Sciatic nerve (tissue), 2 donors: ENCODE measurements at places on chromosomes 1 and 21. TPM values are rescaled to one million over a fixed set of nuclear protein-coding genes. Genes with fewer than 3 reads are reported as not detected.

Gene HSPB7
- 10.7 TPM for total RNA-seq

Gene SCAMP3
- 44.0 TPM for total RNA-seq

Gene PTGFR
- total RNA-seq = 57.2 TPM

DNA sequence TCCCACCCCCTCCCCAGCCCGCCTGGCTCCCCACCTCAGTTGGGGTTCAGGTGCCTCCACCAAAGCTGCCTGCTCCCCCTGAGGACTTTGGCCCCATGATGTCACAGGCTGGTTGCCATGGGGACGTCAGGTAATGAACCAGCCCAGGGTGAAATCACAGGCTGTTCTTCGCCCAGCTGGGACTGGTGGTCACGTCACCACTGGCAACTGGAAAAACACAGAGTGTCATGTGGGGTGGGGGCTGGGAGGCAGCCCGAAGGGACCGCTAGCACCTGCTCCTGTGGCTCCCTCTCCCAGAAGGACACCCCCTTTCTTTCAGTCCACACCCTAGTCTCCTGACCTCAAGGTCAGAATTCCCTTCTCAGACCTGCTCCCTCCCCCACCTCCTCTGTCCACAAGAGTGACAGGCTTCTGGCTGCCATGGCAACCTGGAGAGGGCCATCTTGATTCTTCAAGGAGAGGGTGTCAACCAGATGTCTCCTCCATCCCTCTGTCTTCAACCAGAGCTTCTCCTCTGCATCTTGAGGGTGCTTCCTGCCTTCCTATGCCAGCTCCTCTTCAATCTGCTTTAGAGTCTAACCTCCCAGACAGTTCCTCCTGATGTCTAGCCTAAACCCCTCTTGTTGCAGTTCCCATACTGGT is 6.2 kb downstream of the FAM131C start:
- no peak for DNase-seq

Gene IL12RB2
- total RNA-seq = 2.3 TPM

GRCh38 chr1:33121728-33122127 is 40.8 kb downstream of the AZIN2 start:
- DNase-seq = no peak

GRCh38 chr1:15424146-15424667 is 14.0 kb upstream of the CTRC start:
- no peak for DNase-seq

- DNase-seq = no peak
Measured at GRCh38 chr1:89842567-89843272, 21.9 kb downstream of the LRRC8D start.

GRCh38 chr1:236159704-236160539 is 17.6 kb downstream of the GPR137B start:
- DNase-seq = no peak

- peak; percentile 75 for DNase-seq
Measured at GRCh38 chr1:201511941-201512539, 5.1 kb upstream of the CSRP1 start.

Gene NHLH1
- not detected for total RNA-seq

GRCh38 chr1:156439777-156440183 is 60.8 kb downstream of the MEF2D start:
- no peak for DNase-seq

DNA sequence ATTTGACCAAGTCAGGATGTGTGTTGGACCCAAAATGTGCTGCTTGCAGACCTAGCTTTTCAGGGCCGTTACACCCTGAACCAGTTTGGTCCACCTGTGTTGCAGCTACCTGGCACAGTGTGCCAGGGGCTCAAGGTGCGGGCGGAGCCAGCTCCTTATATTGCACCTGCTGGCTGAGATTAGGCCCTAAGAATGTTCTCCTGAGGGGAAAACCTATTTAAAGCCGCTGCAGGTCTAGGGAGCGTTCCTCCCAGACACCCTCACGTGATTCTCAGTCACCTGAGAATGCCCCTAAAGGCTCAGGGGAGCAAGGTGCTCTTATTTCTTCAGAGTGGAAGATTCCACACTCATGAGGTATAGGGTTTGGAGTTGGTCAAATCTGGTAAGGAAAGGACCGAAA is 12.0 kb downstream of the GSTM3 start:
- no peak for DNase-seq

- peak; percentile 57 for DNase-seq
Measured at GRCh38 chr21:42535602-42536171, 22.0 kb downstream of the SLC37A1 start.

DNA sequence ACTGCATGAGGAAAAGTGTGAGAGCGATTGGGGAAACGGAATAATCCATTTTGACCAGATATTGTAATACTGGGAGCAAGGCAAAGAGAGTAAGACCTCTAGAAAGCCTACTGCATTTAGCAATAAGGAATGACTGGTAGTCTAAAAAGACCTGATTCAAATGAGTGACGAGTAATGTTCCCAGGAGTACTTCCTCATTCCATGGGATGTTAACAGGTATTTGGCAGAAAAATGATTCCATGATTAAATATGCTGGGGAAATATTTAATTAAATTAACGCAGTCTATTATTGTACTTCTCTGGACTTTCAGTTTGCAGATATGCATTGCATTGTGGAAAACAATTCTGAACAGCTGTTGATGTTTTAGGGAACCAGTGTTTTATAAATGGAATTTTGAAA is 105.5 kb downstream of the RPE65 start:
- DNase-seq = no peak

Gene CA6
- total RNA-seq = not detected

- DNase-seq = no peak
Measured at GRCh38 chr1:222820171-222820712, 5.4 kb downstream of the DISP1 start.

DNA sequence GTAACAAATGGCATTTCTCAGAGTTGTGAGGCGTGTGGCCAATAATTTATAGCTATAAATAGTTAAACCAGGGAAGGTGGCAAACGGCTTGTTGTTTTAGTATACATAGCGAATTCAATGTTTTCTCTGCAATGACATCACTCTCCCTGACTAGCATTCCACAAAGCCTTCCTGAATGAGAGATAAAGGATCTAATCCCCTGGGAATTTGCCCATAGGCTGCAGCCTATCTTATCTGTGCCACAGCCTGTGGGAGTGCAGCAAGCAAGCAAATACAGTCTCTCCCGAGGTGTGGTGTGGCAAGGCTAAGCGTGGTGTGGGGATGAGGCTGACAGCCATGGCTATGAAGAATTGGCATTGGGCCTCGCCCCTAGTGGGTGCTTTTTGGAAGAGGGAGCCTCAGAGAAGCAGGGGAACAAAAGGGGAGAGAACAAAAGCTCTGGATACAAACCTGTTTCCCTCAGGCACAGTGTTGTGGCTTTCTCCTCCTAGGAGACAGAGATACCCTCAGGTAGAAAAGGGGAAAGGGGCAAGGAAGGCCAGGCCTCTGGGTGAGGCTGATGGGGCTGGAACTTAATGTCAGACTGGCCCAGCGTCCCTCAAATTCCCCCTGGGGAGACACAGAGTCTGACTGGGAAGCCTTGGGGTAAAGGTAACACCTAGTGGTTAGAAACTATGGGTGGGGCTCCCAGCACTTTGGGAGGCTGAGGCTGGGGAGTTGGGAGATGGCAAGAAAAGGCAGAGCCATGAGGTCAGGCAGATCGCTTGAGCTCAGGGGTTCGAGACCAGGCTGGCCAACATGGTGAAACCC is 8.9 kb downstream of the TAGLN2 start:
- DNase-seq = no peak

GRCh38 chr1:246607462-246607861 is 41.2 kb downstream of the CNST start:
- DNase-seq = no peak

DNA sequence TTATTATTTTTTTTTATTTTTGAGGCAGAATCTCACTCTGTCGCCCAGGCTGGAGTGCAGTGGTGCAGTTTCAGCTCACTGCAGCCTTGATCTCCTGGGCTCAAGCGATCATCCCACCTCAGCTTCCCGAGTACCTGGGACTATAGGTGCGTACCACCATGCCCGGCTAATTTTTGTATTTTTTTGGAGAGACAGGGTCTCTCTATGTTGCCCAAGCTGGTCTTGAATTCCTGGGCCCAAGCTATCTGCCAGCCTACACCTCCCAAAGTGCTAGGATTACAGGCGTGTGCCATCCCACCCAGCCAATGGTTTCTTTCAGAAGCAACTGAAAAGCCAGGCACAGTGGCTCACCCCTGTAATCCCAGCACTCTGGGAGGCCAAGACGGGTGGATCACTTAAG is 2.3 kb downstream of the KRTCAP2 start:
- DNase-seq = peak; percentile 10

- DNase-seq = no peak
Measured at GRCh38 chr1:221765527-221765926, 23.6 kb upstream of the DUSP10 start.
